D721Med (cell line): ENCODE measurements at places on chromosomes 3 and 15.

GRCh38 chr3:52221563-52222318 is 3.7 kb downstream of the TLR9 start:
- DNase-seq, result no peak

DNA sequence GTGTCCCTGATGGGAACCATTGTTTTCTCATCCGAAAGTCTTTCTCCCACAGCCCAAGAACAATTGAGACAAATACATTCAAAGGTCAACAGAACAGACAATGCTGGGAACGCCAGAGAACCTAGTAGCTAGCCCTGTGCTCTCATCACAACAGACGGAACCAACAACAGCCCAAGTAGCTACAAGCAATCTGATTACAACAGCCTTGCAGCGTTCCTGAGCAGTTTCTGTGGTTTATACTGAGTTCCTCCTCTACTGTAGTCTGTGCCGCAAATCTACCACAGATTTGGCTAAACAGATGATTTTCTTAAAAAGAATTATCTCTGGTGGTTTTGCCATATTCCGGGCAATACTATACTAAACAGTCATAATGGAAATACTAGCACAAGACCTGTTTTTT is 435.6 kb downstream of the MECOM start:
- DNase-seq, result no peak

DNA sequence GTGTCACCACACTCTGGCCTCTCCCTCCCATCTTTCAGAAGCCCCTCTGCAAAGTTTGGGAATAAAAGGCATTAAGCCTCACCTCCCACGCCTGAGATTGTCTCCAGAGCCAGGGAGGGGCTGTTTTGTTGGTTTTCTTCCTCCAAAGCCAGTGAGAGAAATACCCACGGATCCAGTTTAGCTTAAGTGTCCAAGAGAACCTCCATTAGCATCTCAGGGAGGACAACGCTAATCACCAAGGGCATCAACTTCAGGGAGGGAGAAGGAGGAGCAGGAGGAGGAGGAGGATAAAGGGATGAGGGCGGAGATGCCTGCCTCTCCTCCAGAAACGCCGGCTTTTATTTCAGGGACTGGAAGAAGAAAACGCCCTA is 101.6 kb downstream of the SRGAP3 start:
- no peak for DNase-seq

DNA sequence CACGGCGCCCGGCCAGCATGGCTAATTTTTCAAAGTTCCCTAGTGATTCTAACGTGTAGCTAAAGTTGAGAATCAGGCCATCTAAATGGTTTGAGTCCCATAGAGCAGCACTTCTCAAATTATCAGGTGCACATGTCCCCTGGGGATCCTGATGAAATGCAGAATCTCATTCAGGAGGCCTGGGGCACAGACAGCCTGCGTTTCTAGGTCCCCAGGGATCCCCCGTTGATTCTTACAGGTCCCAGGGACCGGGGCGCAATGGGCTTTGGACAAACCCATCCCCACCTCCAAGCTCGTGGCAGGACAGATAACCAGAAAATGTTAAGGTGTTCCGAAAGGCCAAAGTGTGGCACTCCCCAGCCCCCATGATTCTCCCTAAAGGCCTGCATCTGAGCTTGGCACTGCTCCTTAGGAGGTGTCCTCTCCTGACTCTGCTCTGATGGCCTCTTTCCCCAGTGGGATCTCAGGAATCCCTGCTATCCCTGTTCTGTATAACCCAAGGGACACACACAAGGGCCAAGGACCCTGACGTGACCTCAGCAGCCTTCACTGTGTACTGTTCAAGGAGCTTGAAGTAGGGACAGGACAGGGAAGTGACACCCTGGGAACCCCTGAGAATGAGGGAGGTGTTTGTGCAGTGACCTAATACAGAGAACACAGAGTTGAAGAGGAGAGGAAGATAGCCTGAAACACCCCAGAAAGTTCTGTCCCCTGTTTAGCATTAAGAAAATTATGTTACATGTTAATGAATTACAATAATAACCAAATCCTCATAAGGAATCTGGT is 8.0 kb downstream of the LRRK1 start:
- no peak for DNase-seq

DNA sequence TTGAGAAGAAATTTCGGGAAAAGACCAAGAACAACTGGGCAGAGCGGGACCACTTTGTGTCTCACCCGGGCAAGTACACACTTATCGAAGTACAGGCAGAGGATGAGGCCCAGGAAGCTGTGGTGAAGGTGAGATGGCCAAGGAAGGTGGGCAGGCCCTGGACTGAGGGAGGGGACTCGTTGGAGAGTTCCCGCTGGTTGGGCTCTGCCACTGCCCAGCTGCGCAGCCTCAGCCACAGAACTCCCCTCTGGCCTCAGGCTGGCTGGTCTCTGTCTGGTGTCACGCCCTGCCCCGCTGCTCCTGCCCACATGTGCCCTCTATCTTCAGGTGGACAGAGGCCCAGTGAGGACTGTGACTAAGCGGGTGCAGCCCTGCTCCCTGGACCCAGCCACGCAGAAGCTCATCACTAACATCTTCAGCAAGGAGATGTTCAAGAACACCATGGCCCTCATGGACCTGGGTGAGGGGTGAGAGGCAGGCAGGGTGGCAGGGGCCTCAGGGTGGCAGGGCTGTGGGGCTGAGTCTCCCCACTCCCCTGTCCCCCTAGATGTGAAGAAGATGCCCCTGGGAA is 2.4 kb downstream of the PARP3 start:
- no peak for DNase-seq

- no peak for DNase-seq
Observed at GRCh38 chr15:40327457-40327856, 4.0 kb downstream of the INAFM2 start.

- DNase-seq, result no peak
Observed at GRCh38 chr3:58197588-58197987, 13.2 kb downstream of the DNASE1L3 start.

DNA sequence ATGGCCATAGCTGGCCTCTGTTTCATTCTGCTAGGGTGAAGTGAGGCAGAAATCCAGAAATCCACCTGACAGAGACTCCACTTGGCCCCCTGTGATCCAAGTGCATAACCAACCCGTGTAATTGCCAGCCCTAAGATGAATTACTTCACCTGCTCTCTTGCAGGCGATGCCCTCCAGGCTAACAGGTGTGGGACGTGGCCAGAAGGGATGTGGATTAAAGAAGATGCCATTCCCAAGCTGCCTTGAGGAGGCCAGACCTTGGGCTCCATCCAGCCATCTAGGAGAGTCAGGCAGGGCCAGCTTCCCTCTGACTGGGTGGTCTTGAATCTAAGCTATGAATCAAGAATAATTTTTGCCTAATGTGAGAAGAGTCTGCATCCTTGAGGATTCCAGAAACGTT is 154.5 kb upstream of the BNIP2 start:
- no peak for DNase-seq

DNA sequence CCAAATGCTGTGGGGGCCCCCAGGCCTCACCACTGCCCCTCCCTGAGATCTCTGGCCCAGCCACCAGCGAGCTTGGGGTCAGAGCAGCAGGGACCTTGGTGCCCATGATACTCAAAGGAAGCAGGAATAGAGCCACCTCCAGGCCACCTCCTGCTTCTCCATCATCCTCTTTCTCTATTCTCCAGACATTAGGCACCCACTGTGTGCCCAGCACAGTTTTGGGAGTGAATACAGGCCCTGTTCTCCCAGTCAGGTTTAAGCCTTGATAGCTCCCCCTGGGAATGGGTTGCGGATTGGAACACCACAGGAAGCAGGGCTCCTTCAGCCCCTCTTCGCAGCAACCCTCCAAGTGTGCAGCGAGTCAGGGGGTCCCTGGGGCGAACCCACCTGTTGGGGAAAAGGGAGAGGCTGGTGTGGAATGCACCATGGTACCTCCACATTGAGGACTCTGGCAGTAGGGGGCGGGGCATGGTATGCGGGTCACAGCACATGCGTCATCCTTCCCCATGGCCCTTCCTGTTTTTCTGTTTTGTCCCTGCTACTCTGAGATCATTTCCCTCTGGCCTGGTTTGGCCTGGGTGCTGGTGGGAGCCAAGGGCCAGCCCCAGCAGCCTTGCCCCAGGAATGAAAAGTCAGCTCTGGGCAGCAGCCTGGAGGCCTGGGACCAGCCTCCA is 14.2 kb upstream of the SEMA3B start:
- no peak for DNase-seq

DNA sequence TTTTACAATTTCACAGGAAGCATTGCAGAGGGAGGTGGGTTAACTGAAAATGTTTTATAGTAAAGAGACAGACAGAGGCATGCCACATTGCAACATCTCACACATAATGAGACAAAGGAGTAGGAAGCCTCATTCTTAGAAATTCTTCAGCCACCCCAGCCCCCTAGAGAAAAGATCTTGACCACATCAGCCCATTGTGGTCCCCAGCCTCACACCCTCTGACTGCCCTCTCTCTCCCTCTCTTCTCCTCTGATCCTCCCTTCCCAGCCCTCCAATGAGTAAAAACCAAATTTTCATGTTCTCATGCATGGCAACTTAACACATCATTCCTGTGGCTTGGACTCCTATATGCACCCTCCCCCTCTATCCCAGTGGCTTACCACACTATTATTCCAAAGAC is 174.1 kb downstream of the UACA start:
- no peak for DNase-seq

- DNase-seq, result no peak
Observed at GRCh38 chr15:20340331-20340811, 201.2 kb downstream of the GOLGA6L6 start.

GRCh38 chr3:166052440-166052839 is 215.2 kb upstream of the BCHE start:
- DNase-seq, result no peak

GRCh38 chr15:76996076-76996525 is 1.2 kb downstream of the PSTPIP1 start:
- DNase-seq, result no peak

DNA sequence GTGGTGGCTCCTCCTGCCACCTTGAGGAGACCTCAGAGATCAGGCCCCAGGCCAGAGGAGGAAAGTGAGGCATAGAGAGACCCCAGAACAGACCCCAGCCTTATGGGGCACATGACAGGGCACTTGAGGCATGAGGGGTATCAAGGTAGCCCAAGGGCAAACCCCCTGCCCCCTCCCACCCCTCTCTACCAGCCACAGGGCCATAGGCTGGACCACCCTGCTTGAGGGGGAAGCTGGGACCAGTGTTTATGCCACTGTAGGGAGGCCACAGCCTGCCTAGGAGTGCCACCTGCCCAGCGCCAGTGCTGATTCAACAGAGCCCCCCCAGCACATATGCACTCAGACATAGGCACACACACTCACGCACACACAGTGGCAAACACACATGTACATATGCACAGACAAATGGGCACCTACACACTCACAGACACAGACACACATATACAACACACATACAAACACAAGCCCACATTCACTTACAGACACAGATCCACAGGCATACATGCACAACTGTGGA is 10.3 kb downstream of the MYL3 start:
- no peak for DNase-seq

- DNase-seq, result no peak
Observed at GRCh38 chr15:29911705-29912104, 89.4 kb upstream of the TJP1 start.

DNA sequence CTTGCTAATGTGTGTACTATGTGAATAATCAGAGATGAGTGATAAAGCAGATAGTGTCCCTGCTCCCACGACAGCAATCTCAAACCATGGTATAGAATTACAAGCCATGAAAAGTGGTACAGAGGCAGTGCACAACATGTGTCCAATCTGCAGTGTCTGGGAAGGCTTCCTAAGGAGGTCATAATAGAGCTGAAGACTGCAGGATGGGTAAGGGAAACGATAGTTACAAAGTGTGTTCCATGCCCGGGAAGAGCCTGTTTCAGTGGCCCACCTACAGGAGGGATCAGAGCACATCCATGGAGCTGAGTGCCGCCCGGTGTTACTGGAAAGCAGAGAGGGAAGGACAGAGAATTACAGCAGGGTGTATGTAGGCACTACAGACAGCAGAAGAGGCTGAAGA is 48.9 kb downstream of the PAK2 start:
- DNase-seq, result no peak

DNA sequence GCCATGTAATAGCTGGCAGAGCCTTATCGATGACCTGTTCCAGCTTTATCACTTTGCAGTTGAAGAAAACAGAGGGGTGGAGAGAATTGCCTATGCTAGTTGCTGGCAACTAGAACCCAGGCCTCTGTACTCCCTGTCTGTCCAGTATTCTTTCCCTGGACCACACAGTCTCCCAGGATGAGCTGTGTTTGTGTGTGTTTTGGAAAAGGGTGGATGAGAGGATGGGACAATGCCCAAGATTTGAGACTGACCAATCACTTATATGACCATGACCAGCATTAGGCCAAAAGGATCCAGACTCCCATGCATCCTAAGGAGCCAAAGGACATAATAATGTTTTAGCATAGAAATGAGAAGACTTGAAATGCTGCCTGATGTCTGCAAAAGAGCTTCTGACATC is 102.6 kb downstream of the CD200R1L start:
- no peak for DNase-seq

GRCh38 chr15:35023804-35024203 is 35.7 kb upstream of the ZNF770 start:
- no peak for DNase-seq

DNA sequence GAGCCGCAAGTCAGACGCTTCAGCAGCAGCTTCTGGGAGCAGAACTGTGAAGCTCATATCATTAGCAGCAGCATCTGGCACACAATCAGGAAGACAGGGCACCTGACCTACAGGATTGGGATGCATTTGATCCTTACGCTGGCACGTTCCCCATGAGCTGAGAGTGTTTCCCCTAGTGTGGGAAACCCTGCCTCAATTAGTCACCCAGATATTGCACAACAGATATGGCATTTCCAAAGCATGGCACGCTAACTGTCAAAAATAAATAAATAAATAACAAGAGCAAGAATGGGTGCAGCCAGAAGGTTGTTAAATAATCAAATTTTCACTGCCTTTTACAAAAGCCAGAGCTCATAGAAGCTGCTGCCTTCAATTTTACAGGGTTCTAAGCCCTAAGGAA is 189.6 kb upstream of the THBS1 start:
- DNase-seq, result no peak

DNA sequence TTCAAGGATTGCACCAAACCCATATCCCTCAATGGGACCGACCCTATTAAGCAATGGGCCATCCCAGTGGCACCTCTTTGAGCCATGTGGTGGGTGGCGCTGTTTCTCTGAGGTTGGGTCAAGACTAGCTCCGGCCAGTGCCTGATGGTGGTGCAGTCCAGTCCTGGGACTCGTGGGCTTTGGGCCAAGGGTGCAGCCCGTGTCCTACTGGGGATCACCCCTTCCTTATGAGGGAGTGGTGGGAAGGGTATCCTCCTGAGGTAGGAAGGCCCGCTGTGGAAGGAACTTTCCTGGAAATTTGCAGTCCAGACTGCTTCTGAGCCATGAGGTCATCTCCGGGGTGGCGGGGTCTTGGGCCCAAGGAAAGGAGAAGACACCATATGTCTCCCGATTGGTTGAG is 231.6 kb downstream of the SNRPN start:
- DNase-seq, result no peak

- no peak for DNase-seq
Observed at GRCh38 chr3:49940667-49941249, 808 bp downstream of the RBM6 start.
